ENCODE measurements at places on chromosomes 13 and 19.

GRCh38 chr19:46818812-46819211 lies 30.4 kb upstream of the SLC1A5 start:
- DNase-seq = no peak

DNA sequence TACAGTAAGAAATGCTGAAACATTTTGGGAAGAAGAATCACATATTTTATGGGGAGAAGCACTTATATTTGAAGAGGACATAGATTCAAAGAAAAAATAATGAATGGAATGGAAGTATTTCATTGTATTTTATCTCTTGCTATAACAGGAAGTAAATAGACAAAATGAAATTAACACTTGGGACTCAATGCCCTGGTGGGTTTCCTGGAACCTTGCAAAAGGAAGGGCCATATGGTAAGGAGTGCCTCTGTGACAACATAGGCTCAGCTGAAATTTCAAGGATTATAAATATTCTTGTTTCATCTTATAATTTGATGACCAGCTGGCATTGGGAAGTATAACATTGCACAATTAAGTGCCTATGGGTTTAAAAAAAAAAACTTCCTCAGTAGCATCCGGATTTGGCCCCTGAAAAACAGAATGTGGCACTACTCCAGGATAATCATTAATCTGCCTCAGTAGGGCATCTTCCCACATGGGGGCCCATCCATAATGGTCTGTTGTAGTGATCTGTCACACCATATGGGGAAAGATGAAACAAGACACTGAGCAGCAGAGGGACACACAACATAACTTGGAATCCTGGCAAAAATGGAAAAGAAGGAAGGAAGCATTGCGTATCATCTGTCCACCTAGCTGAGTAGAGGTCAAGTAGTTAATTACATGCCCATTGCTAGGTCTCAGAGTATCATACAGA lies 321.6 kb downstream of the NDFIP2 start:
- DNase-seq = no peak

DNA sequence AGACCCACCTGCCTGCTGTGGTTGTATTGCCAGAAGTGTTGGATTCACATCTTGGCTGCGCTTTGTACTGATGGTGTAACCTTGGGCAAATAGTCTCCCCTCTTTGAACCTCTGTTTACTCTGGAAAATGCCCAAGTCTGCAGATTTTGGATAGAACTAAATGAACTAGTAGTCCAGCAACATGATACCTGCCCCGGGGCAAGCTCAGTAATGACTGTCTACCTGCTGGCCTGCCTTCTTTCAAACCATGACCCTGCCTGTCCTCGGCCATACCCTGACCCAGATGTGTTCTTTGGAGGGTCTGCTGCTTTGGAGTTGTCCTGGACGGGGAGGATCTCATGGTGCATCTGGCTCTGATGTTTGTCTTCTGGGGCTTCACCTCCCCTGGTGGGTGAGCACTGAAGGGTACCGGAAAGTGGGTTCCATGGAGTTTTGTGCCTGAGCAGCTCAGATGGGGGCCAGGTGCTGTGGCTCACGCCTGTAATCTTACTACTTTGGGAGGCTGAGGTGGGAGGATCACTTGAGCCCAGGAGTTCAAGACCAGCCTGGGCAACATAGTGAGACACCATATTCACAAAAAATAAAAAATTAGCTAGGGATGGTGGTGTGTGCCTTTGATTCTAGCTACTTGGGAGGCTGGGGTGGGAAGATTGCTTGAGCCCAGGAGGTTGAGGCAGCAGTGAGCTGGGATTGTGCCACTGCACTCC lies 59.5 kb downstream of the TNFRSF19 start:
- no peak for DNase-seq

DNA sequence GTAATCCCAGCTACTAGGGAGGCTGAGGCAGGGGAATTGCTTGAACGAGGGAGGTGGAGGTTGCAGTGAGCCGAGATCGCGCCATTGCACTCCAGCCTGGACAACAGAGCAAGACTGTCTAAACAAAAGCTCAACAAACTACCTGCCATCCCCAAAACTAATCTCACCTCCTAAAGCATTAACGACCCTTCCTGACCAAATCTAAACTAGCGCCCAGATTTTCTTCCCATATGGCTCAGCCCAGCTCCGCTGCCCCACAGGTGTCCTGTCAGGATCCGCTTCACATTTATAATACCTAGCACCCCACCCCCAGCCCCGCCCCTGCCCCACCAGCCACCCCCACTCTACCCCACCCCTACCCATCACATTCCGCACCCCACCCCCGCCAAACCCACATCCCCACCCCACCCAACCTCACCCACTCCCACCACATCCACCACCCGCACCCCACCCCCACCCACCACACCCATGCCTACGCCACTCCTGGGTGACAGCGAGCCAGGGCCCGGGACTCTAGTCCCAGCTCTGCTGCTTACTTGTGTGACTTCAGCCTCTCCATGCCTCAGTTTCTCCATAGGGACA lies 599 bp downstream of the C19orf12 start:
- DNase-seq = no peak

DNA sequence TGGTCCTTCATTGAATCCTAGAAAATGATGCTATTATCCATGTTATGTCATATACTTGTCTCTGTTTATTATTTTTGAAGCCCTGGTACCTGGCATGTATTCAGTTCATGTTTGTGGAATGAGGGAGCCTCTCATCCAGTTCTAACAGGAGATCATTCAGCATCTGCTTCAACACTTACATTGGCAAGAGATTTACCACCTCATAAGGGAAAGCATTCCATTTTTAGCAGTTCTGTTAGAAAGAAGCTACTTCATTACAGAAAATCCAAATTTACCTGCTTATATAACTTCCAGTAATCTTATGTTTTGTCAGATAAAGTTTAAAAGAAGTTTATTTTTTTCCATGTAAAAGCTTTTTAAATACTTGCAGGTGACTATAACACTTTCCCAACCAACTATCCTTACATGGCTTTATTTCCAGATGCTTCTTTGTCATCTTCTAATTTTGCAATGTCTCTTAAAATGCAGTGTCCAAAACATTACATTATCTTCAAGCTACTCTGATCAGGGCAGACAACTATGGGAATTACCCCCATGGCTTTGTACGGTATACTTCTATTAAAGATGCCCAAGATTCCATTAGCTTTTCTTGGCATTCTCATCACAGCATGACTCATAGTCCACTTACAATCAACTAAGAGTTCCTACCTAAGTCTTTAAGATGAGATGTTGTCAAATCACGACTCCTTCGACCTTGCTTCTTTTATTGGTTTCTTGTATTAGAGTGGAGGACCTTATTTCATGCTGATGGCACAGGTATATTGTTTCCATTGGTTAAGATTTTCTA lies 262.1 kb downstream of the PCDH9 start:
- DNase-seq = no peak

DNA sequence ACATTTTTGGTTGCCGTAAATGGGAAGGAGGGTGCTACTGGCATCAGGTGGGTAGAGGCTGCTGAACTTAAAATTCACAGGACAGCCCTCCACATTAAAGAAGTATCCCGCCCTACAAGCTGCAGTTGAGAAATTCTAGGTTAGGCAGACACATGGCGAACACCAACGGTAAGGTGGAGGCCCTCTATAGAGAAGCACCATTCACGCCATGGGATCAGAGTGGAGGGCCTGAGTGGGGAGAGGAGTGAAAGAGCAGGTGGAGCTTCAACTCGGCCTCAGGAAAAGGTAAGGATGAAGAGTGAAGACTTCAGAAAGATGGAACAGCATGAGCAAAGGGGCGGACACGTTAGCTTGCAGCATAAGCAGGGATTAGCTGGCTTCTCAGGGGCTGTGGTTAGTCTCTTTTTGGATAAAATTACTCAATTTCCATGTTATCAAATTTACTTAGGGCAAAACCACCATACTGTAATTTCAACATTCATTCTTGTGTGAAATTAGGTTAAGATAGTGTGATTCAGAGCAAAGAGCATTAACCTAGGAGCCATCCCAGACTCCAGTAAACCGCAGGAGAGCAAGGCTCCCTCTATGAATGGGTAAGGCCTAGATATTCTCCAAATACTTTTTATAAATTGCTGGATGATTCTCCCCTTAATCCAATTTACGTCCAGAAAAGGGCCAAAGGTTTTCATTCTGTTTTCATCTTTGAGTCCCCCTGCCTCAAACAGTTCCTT lies 1.2 kb downstream of the EEF1AKMT1 start:
- DNase-seq = no peak

DNA sequence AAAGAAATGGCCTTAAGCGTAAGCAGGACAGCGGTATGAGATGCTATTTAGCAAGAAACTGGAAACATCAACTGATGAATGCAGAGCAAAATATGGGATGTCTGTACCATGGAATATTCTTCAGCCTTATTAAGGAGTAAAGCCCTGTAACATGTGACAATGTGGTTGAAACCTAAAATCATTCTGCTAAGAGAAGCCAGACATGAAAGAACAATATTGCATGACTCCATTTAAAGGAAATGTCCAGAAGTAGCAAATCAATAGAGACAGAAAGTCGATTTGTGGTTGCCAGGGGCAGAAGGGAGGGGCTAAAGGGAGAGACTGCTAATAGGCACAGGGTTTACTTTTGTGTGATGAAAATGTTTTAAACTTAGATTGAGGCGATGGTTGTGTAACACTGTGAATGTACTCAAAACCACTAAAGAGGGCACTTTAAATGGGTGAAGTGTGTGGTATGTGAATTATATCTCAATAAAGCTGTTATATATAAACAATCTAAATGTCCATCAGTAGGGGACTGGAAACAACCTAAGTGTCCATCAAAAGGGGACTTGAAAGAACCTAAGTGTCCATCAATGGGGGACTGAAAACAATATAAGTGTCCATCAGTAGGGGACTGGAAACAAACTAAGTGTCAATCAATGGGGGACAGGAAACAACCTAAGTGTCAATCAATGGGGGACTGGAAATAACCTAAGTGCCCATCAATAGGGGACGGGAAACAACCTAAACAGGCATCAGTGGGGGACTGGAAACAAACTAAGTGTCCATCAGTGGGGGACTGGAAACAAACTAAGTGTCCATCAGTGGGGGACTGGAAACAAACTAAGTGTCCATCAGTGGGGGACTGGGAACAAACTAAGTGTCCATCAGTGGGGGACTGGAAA lies 45.4 kb downstream of the CCL25 start:
- DNase-seq = no peak

GRCh38 chr13:29749401-29750182 lies 100.8 kb downstream of the UBL3 start:
- DNase-seq = no peak

- peak; percentile 63 for DNase-seq
Observed at GRCh38 chr19:41753936-41754529, 1.3 kb upstream of the CEACAM6 start.

- DNase-seq = no peak
Observed at GRCh38 chr19:37876032-37876431, 30.4 kb downstream of the WDR87 start.
